Esophagus muscularis mucosa (tissue), 4 donors: ENCODE measurements at places on chromosomes 12 and 14. TPM values are rescaled to one million over a fixed set of nuclear protein-coding genes. Genes with fewer than 3 reads are reported as not detected.

- no peak for DNase-seq
- H3K27me3 ChIP-seq: no peaks in the 10 kb centered on the region
- no peak overlapping the region for H3K4me3 ChIP-seq
- no peaks in the 10 kb centered on the region for H3K36me3 ChIP-seq
These were observed 97.4 kb downstream of the C12orf50 start for GRCh38 chr12:87931812-87932211.

- H3K36me3 ChIP-seq: no peaks in the 10 kb centered on the region
- no peak for DNase-seq
- no peak overlapping the region for H3K27ac ChIP-seq
- no peaks in the 10 kb centered on the region for H3K4me1 ChIP-seq
These were observed 17.1 kb downstream of the ERP27 start for GRCh38 chr12:14921218-14921617.

GRCh38 chr14:39433452-39433813 lies 1.2 kb upstream of the FBXO33 start:
- H3K27me3 ChIP-seq: no peaks in the 10 kb centered on the region
- peak overlapping the region; percentile 92 for H3K4me3 ChIP-seq
- no peak for DNase-seq
- H3K27ac ChIP-seq: peak overlapping the region; percentile 96
- H3K36me3 ChIP-seq: no peaks in the 10 kb centered on the region
- peaks cover 34% of the 10 kb centered on the region for H3K4me1 ChIP-seq

DNA sequence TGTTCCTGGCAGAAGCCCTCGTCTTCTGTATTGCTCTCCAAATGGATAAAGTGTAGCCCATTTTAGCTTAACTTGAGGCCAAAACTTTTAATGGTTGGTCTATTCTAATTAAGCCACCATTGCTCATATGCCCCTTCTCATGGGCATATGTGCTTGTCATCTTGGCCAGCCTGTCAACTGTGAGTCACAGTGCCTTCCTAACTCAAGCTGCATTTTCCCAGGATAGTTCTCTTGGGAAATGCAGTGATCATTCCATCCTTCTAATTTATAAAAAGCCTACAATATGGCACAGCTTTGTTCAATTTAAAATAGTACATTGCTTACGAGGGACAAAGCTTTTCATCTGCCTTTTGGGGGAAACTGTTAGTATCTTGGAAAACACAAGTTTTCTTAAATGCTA lies 6.6 kb downstream of the PTHLH start:
- peaks cover 6% of the 10 kb centered on the region for H3K36me3 ChIP-seq
- H3K4me3 ChIP-seq: no peak overlapping the region
- H3K27ac ChIP-seq: no peak overlapping the region
- DNase-seq: no peak

GRCh38 chr12:113479590-113480335 lies 8.1 kb upstream of the LHX5 start:
- no peak for DNase-seq
- no peak overlapping the region for H3K4me3 ChIP-seq
- no peaks in the 10 kb centered on the region for H3K36me3 ChIP-seq
- no peak overlapping the region for H3K27ac ChIP-seq

- no peak overlapping the region for H3K27ac ChIP-seq
- peaks cover 5% of the 10 kb centered on the region for H3K4me1 ChIP-seq
- DNase-seq: no peak
- no peaks in the 10 kb centered on the region for H3K27me3 ChIP-seq
These were observed 57.0 kb downstream of the TEAD4 start for GRCh38 chr12:3016191-3016590.

- H3K4me1 ChIP-seq: no peaks in the 10 kb centered on the region
- H3K27ac ChIP-seq: no peak overlapping the region
- no peaks in the 10 kb centered on the region for H3K36me3 ChIP-seq
- DNase-seq: no peak
- no peak overlapping the region for H3K4me3 ChIP-seq
- no peaks in the 10 kb centered on the region for H3K27me3 ChIP-seq
These were observed 24.9 kb upstream of the TMED2 start for GRCh38 chr12:123559468-123559867.

DNA sequence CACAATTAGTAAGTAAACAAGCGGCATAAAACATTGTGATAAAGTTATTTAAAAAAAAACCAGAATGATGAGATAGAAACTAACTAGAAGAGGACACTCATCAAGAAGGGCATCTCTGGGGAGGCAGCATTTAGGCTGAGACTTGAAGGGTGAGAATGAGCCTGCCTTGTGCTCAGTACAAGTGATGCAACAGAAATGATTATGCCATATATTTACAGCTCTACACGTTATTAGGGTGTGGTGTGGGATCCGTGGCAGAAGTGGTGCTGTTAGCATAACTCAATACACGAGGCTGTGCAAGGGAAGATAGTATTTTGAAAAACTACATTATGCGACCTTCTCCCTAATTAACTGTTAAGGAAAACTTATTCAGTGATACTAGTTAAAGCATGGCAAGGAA lies 178.5 kb upstream of the ATF7IP start:
- peaks cover 8% of the 10 kb centered on the region for H3K27me3 ChIP-seq
- no peak for DNase-seq
- H3K27ac ChIP-seq: no peak overlapping the region
- no peaks in the 10 kb centered on the region for H3K4me1 ChIP-seq
- H3K36me3 ChIP-seq: no peaks in the 10 kb centered on the region
- no peak overlapping the region for H3K4me3 ChIP-seq

GRCh38 chr12:113204804-113205203 lies 16.5 kb upstream of the TPCN1 start:
- DNase-seq: no peak
- H3K36me3 ChIP-seq: no peaks in the 10 kb centered on the region

DNA sequence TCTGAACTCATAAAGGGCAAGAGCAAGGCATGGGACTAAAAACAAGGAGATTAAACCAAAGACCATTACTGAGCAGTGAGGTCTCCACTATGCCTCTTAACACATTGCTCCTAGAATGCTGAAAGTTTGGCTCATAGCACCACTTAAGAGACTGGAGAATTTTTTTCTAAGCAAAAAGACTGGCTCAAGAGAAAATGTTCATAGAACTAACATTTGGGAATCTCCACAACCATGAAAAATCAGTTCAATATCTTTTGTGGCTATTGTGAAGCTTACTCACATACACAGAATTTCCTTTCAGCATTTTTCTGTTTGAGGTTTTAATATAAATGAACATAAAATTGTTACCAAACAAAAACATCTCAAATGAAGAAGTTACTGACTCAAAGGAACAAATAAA lies 255.8 kb downstream of the CCDC91 start:
- no peaks in the 10 kb centered on the region for H3K27me3 ChIP-seq
- no peaks in the 10 kb centered on the region for H3K36me3 ChIP-seq
- H3K4me1 ChIP-seq: no peaks in the 10 kb centered on the region
- H3K4me3 ChIP-seq: no peak overlapping the region

GRCh38 chr12:109650808-109651207 lies 62.8 kb upstream of the FAM222A start:
- H3K36me3 ChIP-seq: no peaks in the 10 kb centered on the region
- no peak overlapping the region for H3K4me3 ChIP-seq
- H3K27me3 ChIP-seq: no peaks in the 10 kb centered on the region
- no peak for DNase-seq
- H3K4me1 ChIP-seq: no peaks in the 10 kb centered on the region

GRCh38 chr12:87809916-87810315 lies 219.3 kb downstream of the C12orf50 start:
- H3K27me3 ChIP-seq: no peaks in the 10 kb centered on the region
- DNase-seq: no peak
- no peaks in the 10 kb centered on the region for H3K36me3 ChIP-seq
- H3K4me1 ChIP-seq: peaks cover 14% of the 10 kb centered on the region

GRCh38 chr12:108563804-108564151 lies 1.4 kb downstream of the ISCU start:
- H3K36me3 ChIP-seq: peaks cover 48% of the 10 kb centered on the region
- peak overlapping the region; percentile 82 for H3K4me3 ChIP-seq
- H3K27me3 ChIP-seq: no peaks in the 10 kb centered on the region
- no peak for DNase-seq
- H3K4me1 ChIP-seq: peaks cover 67% of the 10 kb centered on the region
- H3K27ac ChIP-seq: peak overlapping the region; percentile 29

- no peak overlapping the region for H3K27ac ChIP-seq
- no peaks in the 10 kb centered on the region for H3K4me1 ChIP-seq
- H3K36me3 ChIP-seq: no peaks in the 10 kb centered on the region
- DNase-seq: no peak
These were observed 38.3 kb downstream of the GALNT4 start for GRCh38 chr12:89486264-89486663.

DNA sequence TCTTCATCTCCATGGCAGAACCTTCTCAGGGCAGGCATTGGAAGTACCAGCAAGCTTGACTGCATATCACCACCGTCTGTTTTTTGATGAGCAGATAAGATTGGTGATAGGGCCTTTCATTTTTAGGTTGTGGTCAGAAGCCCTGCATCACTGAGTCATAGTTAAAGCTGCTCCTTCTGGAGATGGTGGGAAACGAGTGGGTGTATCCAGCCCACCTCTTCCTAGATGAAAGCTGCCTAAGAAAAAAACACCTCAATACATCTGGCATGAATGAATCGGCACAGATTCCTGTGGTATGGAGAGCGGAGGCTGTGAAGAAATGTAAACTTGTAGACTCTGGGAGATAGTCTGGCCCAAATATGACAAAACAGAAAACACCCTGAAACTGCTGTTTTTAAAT lies 248.7 kb upstream of the EGLN3 start:
- no peak for DNase-seq
- no peaks in the 10 kb centered on the region for H3K4me1 ChIP-seq
- no peak overlapping the region for H3K27ac ChIP-seq
- H3K4me3 ChIP-seq: no peak overlapping the region

GRCh38 chr14:91138511-91139359 lies 24.9 kb downstream of the DGLUCY start:
- H3K4me1 ChIP-seq: peaks cover 51% of the 10 kb centered on the region
- DNase-seq: no peak
- peaks cover 8% of the 10 kb centered on the region for H3K36me3 ChIP-seq
- no peak overlapping the region for H3K4me3 ChIP-seq
- H3K27me3 ChIP-seq: no peaks in the 10 kb centered on the region

DNA sequence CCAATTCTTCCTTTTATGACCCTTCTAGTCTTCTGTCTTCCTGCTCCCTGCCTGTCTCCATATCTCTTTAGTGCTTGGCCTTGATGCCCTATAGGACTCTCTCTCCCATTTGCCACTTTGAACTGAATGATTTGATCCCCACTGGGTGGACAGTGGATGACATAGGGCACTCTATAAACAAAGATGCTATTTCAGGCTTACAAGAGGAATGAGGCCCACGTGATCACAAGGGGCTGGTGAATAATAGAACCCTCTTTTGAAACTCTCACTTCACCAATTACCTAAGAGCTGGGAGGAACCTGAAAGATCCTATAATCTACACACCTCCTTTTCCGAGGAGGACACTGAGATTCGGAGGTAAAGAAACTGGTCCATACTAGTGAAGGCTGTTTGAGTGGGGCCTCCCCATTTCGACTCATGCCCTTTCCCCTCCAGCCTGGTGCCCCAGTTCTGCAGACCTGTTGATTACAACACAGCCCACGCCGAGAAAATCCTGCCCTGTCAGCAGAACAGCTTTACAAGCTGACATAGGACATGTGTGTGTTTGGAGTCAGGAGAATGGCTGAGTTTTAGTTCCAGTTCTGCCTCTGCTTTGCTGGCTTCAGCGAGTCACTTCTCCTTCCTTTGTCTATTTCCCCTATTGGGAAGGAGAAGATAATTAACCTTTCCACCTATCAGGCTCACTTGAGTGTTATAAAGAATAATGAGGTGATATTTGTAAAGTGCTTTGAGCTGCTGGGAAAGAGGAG lies 400.3 kb downstream of the ZFP36L1 start:
- no peaks in the 10 kb centered on the region for H3K36me3 ChIP-seq
- peak overlapping the region; percentile 79 for H3K27ac ChIP-seq

- no peak overlapping the region for H3K27ac ChIP-seq
- H3K36me3 ChIP-seq: no peaks in the 10 kb centered on the region
- no peak overlapping the region for H3K4me3 ChIP-seq
- no peak for DNase-seq
These were observed 473.5 kb downstream of the PRKD1 start for GRCh38 chr14:29454026-29454693.

GRCh38 chr12:3366451-3367110 lies 124.4 kb upstream of the PRMT8 start:
- peaks cover 14% of the 10 kb centered on the region for H3K4me1 ChIP-seq
- H3K4me3 ChIP-seq: peak overlapping the region; percentile 45
- DNase-seq: no peak
- no peak overlapping the region for H3K27ac ChIP-seq
- peaks cover 20% of the 10 kb centered on the region for H3K27me3 ChIP-seq

- DNase-seq: no peak
- H3K27ac ChIP-seq: no peak overlapping the region
- H3K4me3 ChIP-seq: no peak overlapping the region
- no peaks in the 10 kb centered on the region for H3K4me1 ChIP-seq
- no peaks in the 10 kb centered on the region for H3K36me3 ChIP-seq
These were observed 51.4 kb upstream of the TMTC2 start for GRCh38 chr12:82635263-82635662.

DNA sequence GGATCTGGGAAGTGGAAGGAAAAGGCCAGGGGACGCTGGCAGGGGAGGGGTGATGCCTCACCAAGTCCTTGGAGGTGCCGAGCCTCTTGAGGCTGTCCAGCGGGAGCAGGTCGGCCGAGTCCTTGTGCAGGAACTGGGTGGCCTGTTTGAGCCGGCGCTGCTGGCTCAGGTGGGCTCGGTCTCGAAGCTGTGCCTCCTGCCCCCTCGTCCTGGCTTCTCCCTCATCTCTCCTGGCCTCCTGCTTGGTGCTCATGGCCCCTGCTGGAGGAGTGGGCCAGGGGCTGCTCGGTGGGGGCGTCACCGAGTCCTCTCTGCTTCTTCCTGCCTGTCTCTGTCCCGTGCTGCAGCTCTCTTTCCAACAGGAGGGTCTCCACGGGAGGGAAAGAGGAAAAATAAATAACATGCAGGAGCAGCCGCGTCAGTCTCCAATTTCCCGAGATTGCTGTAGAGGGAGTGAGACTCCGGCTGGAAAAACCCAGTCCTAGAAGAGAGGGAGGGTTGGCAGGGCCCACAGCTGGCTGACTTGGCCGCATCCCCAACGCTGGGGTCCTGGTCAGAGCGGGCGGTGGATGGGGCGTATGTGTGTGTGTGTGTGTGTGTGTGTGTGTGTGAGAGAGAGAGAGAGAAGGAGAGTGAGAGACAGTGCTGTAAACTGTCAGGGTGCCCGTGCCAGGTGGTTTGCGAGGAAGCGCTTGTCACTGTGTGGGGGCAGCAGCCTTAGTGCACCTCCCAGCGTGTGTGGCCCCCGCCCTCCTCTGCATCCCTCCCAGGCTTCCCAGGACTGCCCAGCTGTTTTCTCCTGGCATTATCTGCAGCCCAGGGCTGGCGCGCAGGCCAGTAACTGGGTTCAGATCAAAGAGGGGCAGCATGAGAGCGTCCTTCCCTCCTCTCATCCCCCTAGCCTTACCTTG lies at the start of gene NRIP2:
Gene NRIP2 (minus strand): TSS at position 455 of the 911 bp plus-strand sequence. CDS start 52 bp downstream, at position 403.
- H3K36me3 ChIP-seq: no peaks in the 10 kb centered on the region
- peak within 1 kb of the TSS; percentile 40 for H3K4me3 ChIP-seq
- H3K4me1 ChIP-seq: peaks cover 19% of the 10 kb centered on the region
- DNase-seq: no peak
- H3K27ac ChIP-seq: no peak within 1 kb of the TSS

GRCh38 chr14:77557391-77557790 lies 58.8 kb upstream of the ISM2 start:
- H3K36me3 ChIP-seq: peaks cover 5% of the 10 kb centered on the region
- H3K27ac ChIP-seq: no peak overlapping the region
- H3K4me3 ChIP-seq: no peak overlapping the region
- no peaks in the 10 kb centered on the region for H3K4me1 ChIP-seq
- no peak for DNase-seq

ZBTB42 gene
- total RNA-seq: 4.4 TPM

SERPINA3 gene
- total RNA-seq: 284 TPM

GPR68 gene
- 1.3 TPM for total RNA-seq

RTL1 gene
- total RNA-seq: not detected

STRN3 gene
- total RNA-seq: 63.3 TPM

LRP1-AS gene
- total RNA-seq: not detected

ABHD12B gene
- total RNA-seq: not detected

TAS2R9 gene
- total RNA-seq: not detected

GDF3 gene
- not detected for total RNA-seq
